HT1080 (cell line): ENCODE measurements at places on chromosomes 11 and 22.
A peak's percentile ranks its signal among the peaks of the same experiment; 100 is the strongest.

DNA sequence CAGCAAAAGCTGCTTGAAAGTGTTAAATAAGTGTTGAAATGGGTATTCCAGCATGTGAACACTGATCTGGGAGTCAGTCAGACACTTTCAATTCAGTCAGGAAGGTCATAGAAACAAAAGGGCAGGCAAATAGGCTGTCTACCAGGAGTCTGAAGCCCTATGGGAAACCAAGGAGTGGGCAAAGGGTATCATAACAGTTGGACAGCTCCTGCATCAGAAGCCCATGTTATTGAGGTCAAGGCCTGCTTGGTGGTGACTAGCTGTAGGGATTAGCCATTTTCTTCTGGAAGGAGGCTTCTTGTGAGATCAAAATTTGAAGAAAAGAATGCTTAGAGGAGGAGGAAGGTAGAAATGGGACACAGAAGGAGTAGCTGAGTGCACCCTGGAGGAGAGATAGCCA is 97.3 kb downstream of the STIM1 start:
- no peak for DNase-seq

DNA sequence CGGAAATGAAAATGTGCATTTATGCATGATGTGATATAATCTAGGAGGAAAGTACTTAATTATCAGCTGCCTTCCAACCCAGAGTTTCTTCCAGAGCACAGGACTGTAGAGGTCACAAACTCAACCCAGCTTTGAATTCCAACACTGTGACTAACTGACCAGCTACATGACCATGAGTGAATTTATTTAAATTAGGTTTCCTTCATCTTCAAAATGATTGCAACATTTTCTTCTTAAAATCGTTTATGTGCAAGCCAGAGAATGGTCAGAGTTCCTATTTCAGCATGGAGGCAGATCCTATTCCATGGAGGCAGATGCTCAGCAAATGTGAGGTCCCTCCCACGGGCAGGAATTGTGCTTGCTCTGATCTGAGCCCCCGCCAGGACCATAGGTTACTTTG is 42.4 kb downstream of the OSBP start:
- DNase-seq: peak; percentile 48

- no peak for DNase-seq
Measured at GRCh38 chr11:128550261-128550821, 37.0 kb downstream of the ETS1 start.

GRCh38 chr11:102223859-102224258 is 93.4 kb upstream of the BIRC3 start:
- DNase-seq: no peak

DNA sequence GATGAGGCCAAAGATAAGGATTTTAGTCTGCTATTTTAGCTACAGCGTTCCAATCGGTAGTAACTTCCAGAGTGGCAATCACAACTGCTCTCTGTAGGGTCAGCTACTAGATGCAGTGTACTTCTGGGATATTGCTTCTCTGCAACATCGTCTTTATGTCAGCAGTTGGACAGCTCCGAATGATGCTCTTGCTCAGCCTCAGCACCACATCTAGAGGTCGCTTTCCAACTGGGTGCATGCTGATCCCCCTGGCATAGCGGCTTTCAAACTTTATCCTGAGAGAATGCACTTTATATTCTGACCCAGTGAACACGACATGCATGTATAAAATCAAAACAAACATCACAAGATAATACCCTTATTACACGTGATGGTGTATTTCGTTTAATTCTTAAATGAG is 219.6 kb downstream of the C11orf87 start:
- DNase-seq: peak; percentile 59

GRCh38 chr11:6473451-6474412 is at the start of gene TRIM3:
Gene TRIM3 (minus strand): TSS chr11:6473941. CDS start chr11:6465695, 8,246 bp downstream.
- DNase-seq: peak; percentile 84

GRCh38 chr22:29369460-29369859 is 18.9 kb downstream of the AP1B1 start:
- DNase-seq: peak; percentile 65

- DNase-seq: no peak
Measured at GRCh38 chr22:48259991-48260670, 1497.7 kb downstream of the TBC1D22A start.

DNA sequence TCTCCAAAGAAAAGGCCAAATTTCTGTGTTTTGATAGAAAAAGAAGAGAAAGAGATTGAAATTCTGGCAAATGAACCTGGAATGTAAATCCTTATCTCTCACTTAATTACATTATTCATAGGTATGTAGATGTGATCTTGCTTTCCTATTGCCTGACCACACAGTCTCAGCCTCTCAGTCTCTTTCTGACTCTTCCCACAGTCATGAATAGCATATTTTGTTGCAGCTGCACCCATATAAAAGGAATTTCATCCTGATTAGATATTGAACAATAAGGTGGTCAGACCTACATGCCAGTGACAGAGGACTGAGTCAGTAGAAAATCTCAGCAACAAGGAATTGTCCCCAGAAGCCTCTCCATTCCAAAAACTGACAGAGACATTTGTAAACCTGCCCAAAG is 62.9 kb upstream of the LRRC4C start:
- DNase-seq: peak; percentile 74

DNA sequence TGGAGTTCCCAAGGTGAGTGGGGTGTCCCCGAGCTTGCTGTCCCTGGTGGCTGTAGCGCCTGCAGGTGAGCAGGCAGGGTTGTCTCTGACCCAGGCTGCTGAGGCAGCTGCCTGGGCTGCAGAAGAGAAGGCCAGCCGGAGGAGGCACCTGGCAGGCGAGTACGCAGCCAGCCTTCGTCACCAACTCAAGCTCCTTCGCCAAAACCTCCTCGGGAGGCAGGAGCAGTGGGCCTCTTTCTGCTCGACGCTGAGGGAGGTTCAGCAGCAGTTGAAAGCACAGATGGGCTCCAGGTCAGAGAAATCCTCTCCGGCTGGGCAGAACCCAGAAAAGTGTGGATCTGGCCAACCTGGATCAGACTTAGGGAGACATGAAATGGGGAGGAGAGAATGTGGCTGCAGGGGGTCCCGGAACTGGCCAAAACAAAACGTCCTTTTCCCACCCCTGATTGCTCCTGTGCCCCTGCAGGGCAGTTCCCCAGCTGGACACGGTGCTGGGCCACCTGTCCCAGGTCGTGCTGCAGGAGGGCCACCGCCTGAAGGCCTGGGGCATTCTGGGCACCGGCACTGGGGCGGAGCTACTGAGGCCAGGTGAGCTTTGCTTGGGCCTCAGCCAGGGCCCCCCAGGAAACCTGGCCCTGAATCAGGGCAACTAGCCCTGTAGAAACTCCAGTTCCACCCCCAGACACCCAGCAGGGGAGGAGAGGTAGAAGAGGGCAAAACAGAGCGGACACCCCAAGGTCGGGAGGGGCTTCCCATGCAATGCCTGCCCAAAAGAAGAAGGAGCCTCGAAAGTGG is 56.7 kb downstream of the BTG4 start:
- DNase-seq: no peak

DNA sequence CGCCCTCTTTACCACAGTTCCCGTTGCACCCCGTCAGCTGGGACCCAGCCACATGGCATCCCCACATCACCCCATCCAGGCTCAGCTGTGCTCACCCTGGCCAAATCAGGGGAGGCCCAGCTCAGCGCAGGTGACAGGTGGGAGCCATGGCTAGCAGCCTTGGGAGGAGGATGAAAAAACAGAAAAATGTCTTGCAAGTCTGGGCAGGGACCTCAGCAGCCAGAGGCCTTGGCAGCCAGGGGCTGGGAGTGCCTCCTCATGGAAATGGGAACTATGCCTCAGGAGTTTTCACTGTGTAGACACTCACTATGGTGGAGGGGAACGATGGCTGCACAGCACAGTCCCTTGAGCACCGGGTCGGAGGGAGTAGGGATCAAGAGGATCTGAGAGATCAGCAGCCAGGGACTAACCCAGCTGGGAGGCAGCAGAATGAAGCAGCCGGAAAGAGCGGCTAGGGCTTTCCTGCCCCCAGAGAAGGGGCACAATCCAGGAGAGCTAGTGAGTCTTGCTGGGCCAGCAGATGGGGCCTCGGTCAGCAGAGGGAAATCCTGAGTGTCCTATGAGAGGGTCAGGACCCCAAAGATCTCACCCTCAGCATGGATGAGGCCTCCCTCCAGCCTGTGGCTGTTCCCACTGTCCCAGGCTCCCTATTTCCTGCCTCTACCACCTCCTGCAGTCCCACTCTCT is 6.2 kb upstream of the FTH1 start:
- DNase-seq: no peak

- DNase-seq: no peak
Measured at GRCh38 chr11:67179892-67180490, 60.9 kb downstream of the KDM2A start.

DNA sequence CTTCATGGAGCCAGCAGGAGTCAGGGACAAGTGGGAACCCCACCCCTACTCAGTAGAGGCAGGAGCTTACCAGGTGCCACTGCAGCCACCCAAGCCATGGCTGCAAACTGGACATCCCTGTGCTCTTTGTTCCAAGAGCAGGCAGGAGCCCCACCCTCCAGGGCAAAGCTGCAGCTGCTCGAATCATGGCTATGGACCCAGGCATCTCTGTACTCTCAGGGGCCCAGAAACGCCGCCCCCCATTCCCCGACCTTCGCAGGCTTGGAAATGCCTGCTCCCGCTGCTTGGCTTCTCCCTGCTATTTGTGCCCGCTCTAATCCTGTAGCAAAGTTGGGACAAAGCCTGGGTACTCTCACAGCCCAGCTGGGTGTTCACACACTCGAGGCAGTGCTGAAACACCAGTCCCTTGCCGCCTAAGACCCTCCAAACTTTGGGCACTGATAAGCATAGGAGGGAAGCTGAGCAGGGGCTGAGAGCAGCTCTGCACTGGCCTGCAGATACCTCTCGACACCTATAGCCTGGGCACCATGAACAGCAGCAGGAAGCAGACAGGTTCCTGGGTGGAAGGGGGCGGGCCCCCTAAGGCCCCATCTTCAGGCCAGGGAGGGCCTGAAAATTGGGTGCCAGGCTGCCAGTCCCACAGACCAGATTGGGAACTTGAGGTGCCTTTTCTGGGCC is 402.4 kb downstream of the LRRC4C start:
- no peak for DNase-seq

DNA sequence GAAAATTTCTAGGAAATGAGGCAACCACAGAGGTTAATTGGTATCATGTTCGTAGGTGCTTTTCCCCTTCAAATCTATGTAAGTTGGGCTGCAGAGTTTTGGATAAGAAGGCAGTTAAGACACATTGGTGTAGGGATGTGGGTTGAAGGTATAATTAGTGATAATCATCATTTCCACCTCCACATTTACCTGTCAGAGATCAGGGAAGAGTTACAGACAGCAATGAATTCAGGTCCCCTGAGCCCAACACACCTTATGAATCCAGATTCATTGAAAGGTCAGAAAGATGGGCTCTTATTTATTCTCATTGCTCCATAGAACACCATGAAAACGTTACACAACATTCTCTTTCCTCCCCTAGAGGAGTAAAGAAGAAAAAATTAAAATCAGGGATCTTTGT is 308.7 kb downstream of the C11orf87 start:
- no peak for DNase-seq
